ENCODE measurements at places on chromosomes 3 and 15. TPM values are rescaled to one million over a fixed set of nuclear protein-coding genes. Genes with fewer than 3 reads are reported as not detected.

GRCh38 chr15:77059786-77060361 is 11.0 kb downstream of the TSPAN3 start:
- no peaks in the 10 kb centered on the region for H3K27me3 ChIP-seq
- no peak for DNase-seq
- H3K4me3 ChIP-seq, result peak overlapping the region; percentile 9
- H3K4me1 ChIP-seq, result peaks cover 55% of the 10 kb centered on the region
- peaks cover 10% of the 10 kb centered on the region for H3K36me3 ChIP-seq

DNA sequence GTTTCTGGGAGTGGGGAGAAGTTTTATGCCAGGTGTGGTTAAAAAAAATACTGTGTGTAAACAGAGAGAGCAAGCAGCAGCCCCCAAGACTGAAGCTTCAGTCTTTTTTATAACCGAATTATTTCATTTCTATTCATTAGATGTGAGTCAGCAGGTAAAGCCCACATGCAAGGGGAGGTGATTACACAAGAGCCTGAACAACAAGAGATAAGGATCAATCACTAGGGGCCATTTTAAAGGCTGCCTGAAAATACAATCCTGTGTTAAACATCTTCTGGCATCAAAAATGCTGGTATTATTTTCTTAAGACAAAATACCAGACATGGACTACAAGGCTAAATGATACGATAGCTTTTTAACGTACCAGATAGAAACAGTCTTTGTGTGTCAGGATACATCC is 217.3 kb downstream of the SUCLG2 start:
- H3K4me3 ChIP-seq, result no peak overlapping the region
- no peak overlapping the region for H3K27ac ChIP-seq
- H3K36me3 ChIP-seq, result peaks cover 8% of the 10 kb centered on the region
- DNase-seq, result no peak
- no peaks in the 10 kb centered on the region for H3K4me1 ChIP-seq

GRCh38 chr15:64774629-64775493 is 528 bp downstream of the RBPMS2 start:
- H3K27ac ChIP-seq, result peak overlapping the region; percentile 67
- H3K4me1 ChIP-seq, result peaks cover 22% of the 10 kb centered on the region
- H3K4me3 ChIP-seq, result peak overlapping the region; percentile 90
- DNase-seq, result no peak
- peaks cover 17% of the 10 kb centered on the region for H3K27me3 ChIP-seq
- H3K36me3 ChIP-seq, result no peaks in the 10 kb centered on the region

- H3K4me1 ChIP-seq, result peaks cover 3% of the 10 kb centered on the region
- H3K27ac ChIP-seq, result no peak overlapping the region
- H3K4me3 ChIP-seq, result no peak overlapping the region
Measured at GRCh38 chr3:14513566-14514322, 26.4 kb downstream of the GRIP2 start.

GRCh38 chr15:101127506-101128076 is 124.3 kb downstream of the CHSY1 start:
- H3K36me3 ChIP-seq, result peaks cover 4% of the 10 kb centered on the region
- peak overlapping the region; percentile 29 for H3K4me3 ChIP-seq
- no peak for DNase-seq

GRCh38 chr15:58931987-58932588 is 1.4 kb downstream of the SLTM start:
- H3K36me3 ChIP-seq, result no peaks in the 10 kb centered on the region
- no peaks in the 10 kb centered on the region for H3K27me3 ChIP-seq
- H3K4me3 ChIP-seq, result peak overlapping the region; percentile 97
- no peak for DNase-seq
- peaks cover 12% of the 10 kb centered on the region for H3K4me1 ChIP-seq
- peak overlapping the region; percentile 97 for H3K27ac ChIP-seq

GRCh38 chr3:8189051-8189450 is 312.6 kb upstream of the LMCD1 start:
- DNase-seq, result no peak
- H3K36me3 ChIP-seq, result peaks cover 6% of the 10 kb centered on the region
- H3K27ac ChIP-seq, result no peak overlapping the region
- peaks cover 2% of the 10 kb centered on the region for H3K27me3 ChIP-seq
- peaks cover 13% of the 10 kb centered on the region for H3K4me1 ChIP-seq

Gene SLC24A5
- 1.3 TPM for total RNA-seq

Gene DAZL
- not detected for total RNA-seq

Data from type B pancreatic cell (in vitro differentiated cells).